ENCODE measurements at places on chromosomes 6 and 20.

- no peak for DNase-seq
Observed at GRCh38 chr6:167475947-167476346, 151.1 kb downstream of the TTLL2 start.

GRCh38 chr6:106561686-106562405, 67.5 kb downstream of the RTN4IP1 start:
- no peak for DNase-seq

- DNase-seq: no peak
Observed at GRCh38 chr6:39207416-39208222, 21.7 kb downstream of the KCNK5 start.

- DNase-seq: no peak
Observed at GRCh38 chr20:20894753-20895152, 182.3 kb upstream of the RALGAPA2 start.

- no peak for DNase-seq
Observed at GRCh38 chr6:11002176-11002575, 41.9 kb downstream of the ELOVL2 start.

DNA sequence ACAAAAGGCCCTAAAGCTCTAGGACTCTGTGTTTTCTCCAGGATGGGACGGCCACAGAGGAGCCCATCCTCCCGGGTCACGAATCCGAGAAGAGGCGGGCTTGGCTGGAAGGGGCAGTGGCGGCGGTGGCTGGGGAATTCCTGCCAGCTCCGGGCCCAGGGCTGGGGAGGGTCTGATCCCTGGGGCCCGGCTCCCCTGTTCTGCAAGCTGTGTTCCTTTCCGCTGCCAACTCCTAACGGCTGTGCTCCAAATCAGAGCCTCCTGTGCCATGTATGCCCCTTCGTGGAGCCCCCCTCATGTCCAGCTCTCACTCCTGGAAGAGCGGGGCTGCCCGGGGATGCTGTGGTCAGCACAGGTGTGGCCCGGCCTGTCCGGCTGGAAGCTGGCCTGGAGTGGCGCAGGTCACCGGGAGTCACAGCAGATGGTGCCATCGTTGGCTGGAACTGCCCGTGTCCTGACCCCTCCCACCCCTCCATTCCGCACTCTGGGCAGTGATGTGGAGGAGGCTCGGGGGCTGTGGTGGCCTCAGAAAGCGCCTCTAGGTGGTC, 88.2 kb upstream of the MPC1 start:
- DNase-seq: no peak

- DNase-seq: no peak
Observed at GRCh38 chr6:56549014-56549413, 93.7 kb downstream of the DST start.

DNA sequence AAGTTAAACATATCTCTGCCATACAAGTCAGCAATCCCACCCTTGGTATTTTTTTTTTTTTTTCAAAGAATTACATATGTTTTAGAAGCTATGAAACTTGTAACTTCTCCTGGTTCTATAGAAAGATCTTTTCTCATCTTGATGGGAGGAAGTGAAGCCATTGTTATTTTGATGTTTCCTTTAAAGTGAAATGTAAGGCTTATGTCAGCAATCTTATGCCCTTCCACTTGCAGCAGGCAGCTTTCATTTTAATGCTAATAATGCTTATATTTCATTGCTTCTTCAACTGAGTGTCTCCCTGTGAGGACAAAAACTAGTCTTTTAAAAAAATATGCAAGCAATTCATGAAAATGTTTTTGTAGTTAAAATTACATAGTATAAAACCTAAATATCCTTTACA, 1614.7 kb downstream of the KHDRBS2 start:
- DNase-seq: no peak

GRCh38 chr6:133893946-133894345, 5.0 kb downstream of the TCF21 start:
- DNase-seq: no peak

GRCh38 chr6:45827952-45828530, 187.6 kb downstream of the CLIC5 start:
- DNase-seq: no peak

DNA sequence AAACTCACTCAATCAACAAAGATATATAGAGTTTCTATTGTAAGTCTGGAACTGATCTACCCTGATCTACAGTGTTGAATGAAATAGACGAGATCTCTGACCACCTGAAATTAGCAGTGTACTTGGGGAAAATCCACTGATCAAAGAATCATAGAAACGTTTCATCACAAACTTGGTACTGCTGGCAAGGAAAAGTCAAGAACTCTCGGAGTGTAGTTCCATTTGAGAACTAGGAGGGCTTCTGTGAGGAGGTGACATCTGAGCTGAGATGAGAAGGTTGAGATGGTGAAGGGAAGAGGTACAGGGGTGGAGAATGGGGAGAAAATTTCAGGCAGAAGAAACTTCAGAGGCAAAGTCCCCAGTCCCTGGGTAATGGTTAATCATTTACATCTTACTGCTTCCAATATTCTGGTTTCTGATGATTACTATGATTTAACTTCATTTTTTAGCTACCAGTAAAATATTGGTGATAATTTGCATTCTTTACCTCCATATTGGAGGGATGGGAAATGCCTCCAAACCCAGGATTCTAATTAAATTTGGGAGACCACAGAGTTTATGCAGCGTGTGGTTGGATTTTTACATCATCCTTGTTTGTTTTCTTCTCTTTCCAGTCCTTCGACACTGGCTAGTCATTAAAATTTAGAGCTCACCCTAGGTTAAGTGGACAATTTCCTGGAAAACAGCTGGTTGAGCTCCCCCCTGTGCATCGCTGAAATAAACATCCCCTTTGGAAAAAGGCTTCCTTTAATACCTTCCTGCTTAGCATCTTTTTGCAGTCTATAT, 191.9 kb downstream of the BCAS1 start:
- no peak for DNase-seq

GRCh38 chr20:49904440-49905214, 10.7 kb downstream of the SPATA2 start:
- no peak for DNase-seq

DNA sequence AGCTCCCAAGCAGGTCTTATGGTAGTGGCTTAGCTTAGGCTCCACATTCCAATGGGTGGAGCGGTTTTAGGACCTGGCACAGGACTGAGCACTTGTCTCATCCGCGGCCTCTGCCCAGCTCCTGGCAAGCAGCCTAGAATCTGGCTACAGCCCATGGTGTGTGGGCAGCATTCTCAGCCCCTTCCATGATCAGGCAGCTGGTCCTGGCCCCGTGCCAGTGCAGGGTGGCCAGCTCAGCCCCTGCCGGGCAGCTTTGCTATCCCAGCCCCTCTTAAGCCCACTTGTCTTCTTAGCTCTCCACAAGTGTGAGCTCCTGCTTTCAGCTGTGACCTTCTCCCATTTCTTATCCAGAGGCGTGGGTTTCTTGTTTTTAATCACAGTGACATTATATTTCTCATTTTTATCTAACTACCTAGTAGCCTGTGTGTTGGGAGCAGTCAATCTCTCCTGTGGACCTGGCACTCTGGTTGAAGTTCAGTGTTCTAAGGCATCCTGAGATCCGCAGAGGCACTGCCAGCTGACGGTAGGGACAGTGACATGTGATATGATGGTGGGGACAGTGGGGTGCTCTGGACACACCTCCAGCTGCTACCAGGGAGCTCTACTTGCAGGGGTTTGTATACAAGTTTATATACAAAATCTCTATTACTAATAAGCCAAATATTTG, 119.9 kb upstream of the PRND start:
- DNase-seq: no peak

- DNase-seq: no peak
Observed at GRCh38 chr6:15447546-15448267, 201.8 kb downstream of the JARID2 start.

- DNase-seq: peak; percentile 6
Observed at GRCh38 chr6:41939848-41940758, 1.5 kb downstream of the CCND3 start.

GRCh38 chr20:55057779-55058415, 582.5 kb downstream of the DOK5 start:
- no peak for DNase-seq

DNA sequence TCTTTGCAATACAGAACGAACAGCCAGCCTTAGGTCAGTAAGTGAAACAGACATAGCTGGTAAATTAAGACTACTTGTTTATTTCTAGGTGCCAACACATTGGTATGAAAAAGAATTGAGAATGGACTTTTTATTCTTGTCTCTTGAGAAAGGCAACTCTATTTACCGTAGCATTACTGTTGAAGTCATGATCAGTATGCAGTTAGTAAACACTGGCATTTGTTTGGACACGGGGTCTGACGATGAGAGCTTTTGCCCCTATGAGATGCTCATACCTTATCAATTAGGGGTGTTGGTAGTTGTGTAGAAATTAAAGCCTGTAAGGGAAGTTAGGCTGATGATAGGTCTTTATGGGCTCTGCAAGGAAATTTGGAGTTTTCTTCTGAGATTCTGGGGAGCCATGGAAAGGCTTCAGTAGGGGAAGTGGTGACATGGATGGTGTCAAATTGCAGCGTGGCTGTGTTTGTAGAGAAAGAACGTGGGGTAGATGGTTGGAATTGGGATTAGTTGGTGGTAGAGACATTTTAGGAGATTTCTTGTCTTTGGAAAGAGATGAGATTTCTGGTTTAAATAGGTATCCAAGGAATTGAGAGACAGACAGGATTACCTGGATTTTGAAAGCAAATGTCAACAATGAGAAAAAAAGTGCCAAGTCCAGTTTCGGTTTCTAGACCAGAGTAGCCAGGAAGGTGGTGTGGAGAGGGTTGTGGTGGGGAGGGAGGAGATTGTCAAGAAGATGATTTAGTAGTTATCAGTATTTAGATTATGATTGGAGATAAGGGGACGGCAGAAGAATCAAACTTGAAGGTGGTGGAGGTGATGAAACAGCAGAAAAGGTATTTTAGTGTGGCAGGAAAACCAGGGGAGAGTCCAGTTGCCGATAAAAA, 116.6 kb downstream of the JARID2 start:
- no peak for DNase-seq

DNA sequence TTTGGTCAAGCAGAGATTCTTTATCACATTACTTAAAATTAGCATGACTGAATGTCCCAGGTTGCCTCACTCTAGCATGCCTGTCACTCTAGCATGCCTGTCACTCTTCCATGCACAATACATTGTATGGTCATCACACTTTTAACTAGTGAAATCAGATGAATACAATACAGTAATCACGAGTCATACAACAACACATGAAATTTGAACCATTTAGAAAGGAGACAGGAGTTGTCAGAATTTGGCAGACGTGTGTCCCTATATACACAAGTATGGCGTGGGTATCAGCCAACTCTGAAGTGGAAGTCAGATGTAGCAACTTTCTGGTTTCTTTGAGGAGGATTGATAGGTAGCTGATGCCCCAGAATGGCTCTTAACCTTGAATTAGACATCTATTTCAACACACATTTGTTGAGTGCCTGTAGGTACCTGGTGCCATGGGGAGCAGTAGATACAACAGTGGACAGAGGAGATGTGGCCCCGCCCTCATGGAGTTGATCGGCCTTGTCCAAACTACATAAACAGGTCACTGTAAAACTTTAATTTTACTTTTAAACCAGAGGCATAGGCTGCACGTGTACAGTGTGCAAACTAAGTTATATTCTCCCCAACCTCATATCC, 116.1 kb upstream of the TIAM2 start:
- DNase-seq: no peak

GRCh38 chr6:13063300-13063918, 264.9 kb downstream of the TBC1D7 start:
- DNase-seq: no peak

GRCh38 chr6:16201706-16202105, 36.7 kb upstream of the GMPR start:
- no peak for DNase-seq

DNA sequence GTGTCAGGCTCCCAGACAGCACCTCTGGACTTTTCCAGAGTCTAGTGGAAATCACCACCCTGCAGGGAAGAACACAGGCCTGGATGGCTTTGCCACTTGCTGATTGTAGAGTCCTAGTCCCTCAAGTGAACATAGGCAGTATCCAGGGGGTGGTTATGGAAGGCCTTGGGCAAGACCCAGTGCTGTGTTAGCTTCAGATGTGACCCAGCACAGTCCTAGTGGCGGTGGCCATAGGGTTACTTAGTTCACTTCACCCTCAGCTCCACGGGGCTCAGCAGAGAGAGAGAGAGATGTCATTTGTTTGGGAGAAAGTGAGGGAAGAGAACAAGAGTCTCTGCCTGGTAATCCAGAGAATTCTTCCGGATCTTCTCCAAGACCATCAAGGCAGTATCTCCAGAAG, 37.3 kb downstream of the RNF146 start:
- DNase-seq: no peak

- no peak for DNase-seq
Observed at GRCh38 chr6:167676000-167676665, 150.6 kb upstream of the AFDN start.

- no peak for DNase-seq
Observed at GRCh38 chr6:89375427-89376267, 23.1 kb upstream of the UBE2J1 start.

- DNase-seq: no peak
Observed at GRCh38 chr6:48255094-48255493, 144.1 kb upstream of the PTCHD4 start.

DNA sequence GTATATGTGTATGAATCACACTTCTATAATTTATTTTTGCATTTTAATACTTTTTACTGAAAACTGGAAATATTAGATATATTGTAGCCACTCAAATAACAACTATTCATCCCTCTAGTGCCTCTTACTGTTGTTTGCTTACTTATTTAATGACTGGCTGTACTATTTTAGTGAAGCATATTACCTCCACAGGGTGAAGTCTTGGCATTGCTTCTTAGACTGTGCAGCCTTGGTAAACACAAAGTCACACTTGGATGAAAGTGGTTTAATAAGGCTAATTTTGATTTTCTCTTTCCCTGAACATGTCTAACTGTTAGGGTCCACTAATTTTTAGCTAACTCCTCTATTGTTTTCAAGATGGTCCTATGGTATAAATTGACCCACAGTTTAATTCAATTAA, 1043.2 kb upstream of the ADGRB3 start:
- DNase-seq: no peak

- no peak for DNase-seq
Observed at GRCh38 chr6:164502833-164503232, 806.6 kb downstream of the C6orf118 start.

DNA sequence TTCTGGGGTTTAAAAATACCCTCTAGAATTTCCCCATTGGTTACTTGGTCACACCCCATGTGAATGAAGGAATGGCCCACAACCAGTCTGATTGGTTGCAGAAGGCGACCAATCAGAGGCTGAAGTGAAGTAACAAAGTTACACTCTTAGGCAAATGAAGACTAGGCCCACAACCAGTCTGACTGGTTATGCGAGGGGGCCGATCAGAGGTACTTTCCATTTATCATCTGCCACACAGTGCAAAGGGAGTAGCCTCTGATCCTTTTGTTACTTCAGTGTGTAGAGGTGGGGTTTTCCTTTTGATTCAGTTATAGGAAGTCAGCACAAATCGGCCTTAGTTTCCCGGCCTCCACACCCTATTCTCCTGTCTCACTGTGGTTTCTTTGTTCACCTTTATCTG, 61.2 kb upstream of the SGK1 start:
- no peak for DNase-seq

DNA sequence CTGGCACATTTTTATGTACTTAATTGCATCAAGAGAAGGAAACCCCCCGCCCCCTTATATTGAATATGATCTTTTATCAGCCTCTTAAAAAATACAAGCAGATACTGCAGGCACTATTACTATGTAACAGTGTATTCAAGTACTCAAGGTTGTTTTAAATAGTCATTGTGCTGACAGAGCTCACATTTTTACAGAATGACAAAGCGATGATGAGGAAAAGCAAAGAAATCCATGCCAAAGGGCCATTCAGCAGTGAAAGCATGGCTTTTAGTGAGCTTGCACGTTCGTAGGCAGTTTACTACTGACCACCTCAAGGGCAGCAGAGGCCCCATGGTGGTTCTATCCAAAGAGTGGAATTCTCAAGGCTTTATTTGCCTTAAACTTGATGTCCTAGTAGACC, 146.8 kb downstream of the RPS12 start:
- DNase-seq: no peak
